ENCODE measurements at places on chromosomes 16 and 17. TPM values are rescaled to one million over a fixed set of nuclear protein-coding genes. Genes with fewer than 3 reads are reported as not detected.
A peak's percentile ranks its signal among the peaks of the same experiment; 100 is the strongest.

DNA sequence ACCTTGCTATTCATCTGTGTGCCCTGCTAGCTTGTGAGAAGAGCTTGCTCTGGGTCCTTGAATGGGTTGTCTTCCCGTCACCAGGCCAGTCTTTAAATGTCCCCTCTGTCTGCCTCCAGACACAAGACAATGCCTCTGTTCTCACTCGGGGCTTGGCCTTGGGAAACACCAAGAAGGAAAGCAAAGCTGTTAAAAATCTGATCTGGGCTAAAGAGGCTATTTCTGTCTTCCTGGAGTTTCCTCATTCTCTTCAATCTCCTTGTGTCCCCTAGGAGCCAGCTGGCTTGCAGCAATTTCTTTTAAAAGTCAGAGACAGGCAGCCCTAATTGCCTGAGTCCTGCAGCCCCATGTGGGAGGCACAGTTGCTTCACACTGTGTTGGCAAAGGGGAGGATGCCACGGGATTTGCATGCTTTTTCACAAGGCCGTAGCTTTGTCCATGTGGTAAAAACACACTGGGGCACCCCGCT, 2.5 kb downstream of the DNAI2 start:
- peaks cover 9% of the 10 kb centered on the region for H3K4me1 ChIP-seq
- peaks cover 15% of the 10 kb centered on the region for H3K27me3 ChIP-seq
- no peak overlapping the region for H3K27ac ChIP-seq
- H3K4me3 ChIP-seq: no peak overlapping the region
- DNase-seq: no peak

- no peaks in the 10 kb centered on the region for H3K36me3 ChIP-seq
- no peaks in the 10 kb centered on the region for H3K27me3 ChIP-seq
- DNase-seq: no peak
- no peak overlapping the region for H3K27ac ChIP-seq
Measured at GRCh38 chr16:16147316-16147999, 75.8 kb downstream of the ABCC6 start.

DNA sequence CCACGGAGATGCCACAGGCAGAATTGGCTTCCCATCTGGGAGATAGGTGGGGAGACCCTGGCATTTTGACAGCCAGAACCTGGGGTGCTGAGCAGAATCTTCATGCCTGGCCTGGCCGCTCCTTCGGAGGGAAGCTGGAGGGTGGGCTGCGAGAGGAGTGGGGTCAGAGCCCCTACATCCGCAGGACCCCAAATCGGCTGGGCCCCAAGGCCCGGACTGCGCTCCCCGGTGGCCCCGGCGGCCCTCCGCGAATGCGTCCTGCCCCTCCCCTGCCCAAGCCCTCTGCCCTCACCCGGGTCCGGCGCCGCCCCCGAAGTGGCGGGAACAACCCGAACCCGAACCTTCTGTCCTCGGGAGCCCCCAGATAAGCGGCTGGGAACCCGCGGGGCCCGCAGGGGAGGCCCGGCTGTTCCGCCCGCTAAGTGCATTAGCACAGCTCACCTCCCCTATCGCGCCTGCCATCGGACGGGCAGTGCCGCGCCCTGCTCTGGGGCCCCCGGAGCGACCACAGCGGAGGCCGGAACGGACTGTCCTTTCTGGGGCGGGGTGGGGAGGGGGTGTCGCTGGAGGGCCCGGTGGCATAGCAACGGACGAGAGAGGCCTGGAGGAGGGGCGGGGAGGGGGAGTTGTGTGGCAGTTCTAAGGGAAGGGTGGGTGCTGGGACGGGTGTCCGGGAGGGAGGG, 850 bp upstream of the PNMT start:
- no peaks in the 10 kb centered on the region for H3K36me3 ChIP-seq
- H3K4me1 ChIP-seq: peaks cover 19% of the 10 kb centered on the region
- peak; percentile 46 for DNase-seq
- H3K4me3 ChIP-seq: peak overlapping the region; percentile 47

Gene MTSS2
- 77.5 TPM for total RNA-seq

DNA sequence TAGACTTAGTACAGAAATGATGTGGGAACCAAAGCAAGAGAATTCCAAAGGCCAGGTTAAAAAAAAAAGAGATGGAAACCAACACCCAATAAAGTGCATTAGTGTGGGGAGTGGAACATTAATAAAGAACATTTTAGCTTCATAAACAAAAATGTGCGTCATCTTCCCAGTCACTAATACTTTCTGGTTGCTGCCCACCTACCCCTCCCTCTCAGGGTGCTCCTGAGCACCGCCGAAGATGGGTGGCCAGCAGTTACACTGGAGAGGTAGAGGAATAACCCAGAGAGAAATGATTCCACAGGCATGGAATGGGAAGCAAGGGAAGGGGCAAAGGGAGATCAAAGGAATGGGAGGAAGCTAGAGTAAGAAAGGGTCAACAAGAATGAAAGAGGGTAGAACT, 6.0 kb upstream of the CHD3 start:
- peak overlapping the region; percentile 63 for H3K27ac ChIP-seq
- H3K4me3 ChIP-seq: no peak overlapping the region
- no peaks in the 10 kb centered on the region for H3K27me3 ChIP-seq
- peaks cover 17% of the 10 kb centered on the region for H3K4me1 ChIP-seq
- DNase-seq: no peak

Gene MEFV
- total RNA-seq: 5.5 TPM

- no peak overlapping the region for H3K4me3 ChIP-seq
- DNase-seq: no peak
- H3K36me3 ChIP-seq: peaks cover 12% of the 10 kb centered on the region
- H3K4me1 ChIP-seq: no peaks in the 10 kb centered on the region
- no peak overlapping the region for H3K27ac ChIP-seq
Measured at GRCh38 chr17:28544402-28545140, 7.9 kb downstream of the UNC119 start.

- H3K36me3 ChIP-seq: no peaks in the 10 kb centered on the region
- no peak overlapping the region for H3K27ac ChIP-seq
- H3K27me3 ChIP-seq: no peaks in the 10 kb centered on the region
- DNase-seq: no peak
Measured at GRCh38 chr17:36849871-36850348, 87.4 kb upstream of the LHX1 start.

- peaks cover 16% of the 10 kb centered on the region for H3K4me1 ChIP-seq
- H3K36me3 ChIP-seq: no peaks in the 10 kb centered on the region
- H3K27me3 ChIP-seq: no peaks in the 10 kb centered on the region
Measured at GRCh38 chr17:45029758-45030423, 21.5 kb downstream of the DCAKD start.

Gene KRT39
- total RNA-seq: not detected

DNA sequence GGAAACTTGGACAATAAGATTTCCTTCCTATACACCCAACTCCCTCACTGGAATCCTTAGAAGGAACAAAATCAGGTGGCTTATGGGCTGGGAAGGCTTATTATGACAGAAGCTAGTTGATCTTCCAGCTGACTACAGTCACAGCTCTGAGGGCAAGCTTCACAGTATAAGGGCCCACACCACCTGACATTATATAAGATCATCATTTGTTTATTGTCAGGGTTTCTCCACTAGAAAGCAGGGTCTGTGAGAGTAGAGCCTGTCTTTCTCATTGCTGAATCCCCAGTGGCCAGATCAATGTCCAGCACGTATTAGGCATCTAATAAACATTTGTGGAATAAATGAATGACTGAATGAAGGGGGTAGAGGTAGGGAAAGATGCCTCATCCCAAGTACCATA, 57.8 kb upstream of the PHOSPHO1 start:
- H3K27me3 ChIP-seq: no peaks in the 10 kb centered on the region
- no peak overlapping the region for H3K27ac ChIP-seq
- H3K36me3 ChIP-seq: no peaks in the 10 kb centered on the region
- no peak for DNase-seq
- no peak overlapping the region for H3K4me3 ChIP-seq

- no peaks in the 10 kb centered on the region for H3K27me3 ChIP-seq
- no peaks in the 10 kb centered on the region for H3K4me1 ChIP-seq
- no peak overlapping the region for H3K27ac ChIP-seq
- no peak for DNase-seq
Measured at GRCh38 chr17:14282726-14283125, 18.2 kb upstream of the HS3ST3B1 start.

DNA sequence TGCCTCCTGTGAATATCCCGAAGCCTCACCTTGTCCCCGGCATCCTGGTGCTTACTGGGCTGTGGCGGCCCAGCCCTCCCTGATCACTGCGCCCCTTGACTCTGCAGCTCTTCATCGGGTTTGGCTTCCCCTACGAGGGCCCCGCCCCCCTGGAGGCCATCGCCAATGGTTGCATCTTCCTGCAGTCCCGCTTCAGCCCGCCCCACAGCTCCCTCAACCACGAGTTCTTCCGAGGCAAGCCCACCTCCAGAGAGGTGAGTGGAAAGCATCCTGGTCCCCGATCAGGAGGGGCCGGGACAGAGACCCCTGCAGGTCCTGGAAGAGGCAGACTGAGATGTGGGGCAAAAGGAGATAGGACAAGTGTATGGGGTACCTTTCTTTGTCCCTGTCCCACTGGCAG, 72.1 kb downstream of the MGAT5B start:
- no peak overlapping the region for H3K27ac ChIP-seq
- DNase-seq: no peak
- H3K36me3 ChIP-seq: no peaks in the 10 kb centered on the region
- H3K27me3 ChIP-seq: no peaks in the 10 kb centered on the region

Gene LITAFD
- total RNA-seq: not detected

Gene RHBDF1
- 9.8 TPM for total RNA-seq

DNA sequence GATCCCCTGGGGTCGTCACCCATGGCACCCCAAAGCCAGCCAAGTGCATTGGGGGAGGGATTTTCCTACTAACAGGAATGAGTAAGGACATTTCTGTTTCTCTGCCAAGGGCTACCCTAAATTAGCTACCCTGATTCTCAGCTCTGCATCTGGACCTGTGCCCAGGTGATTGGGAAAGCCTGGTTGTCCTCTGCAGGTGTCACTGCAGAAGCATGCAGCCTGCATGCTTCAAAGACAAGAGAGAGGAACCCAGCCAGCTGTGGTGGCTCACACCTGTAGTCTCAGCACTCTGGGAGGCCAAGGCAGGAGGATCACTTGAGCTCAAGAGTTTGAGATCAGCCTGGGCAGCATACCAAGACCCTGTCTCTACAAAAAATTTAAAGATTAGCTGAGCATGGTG, 19.6 kb downstream of the BEAN1 start:
- H3K4me1 ChIP-seq: no peaks in the 10 kb centered on the region
- no peaks in the 10 kb centered on the region for H3K27me3 ChIP-seq
- H3K4me3 ChIP-seq: no peak overlapping the region
- H3K27ac ChIP-seq: no peak overlapping the region
- H3K36me3 ChIP-seq: no peaks in the 10 kb centered on the region

- H3K36me3 ChIP-seq: no peaks in the 10 kb centered on the region
- H3K27me3 ChIP-seq: no peaks in the 10 kb centered on the region
- no peak for DNase-seq
- H3K4me1 ChIP-seq: peaks cover 6% of the 10 kb centered on the region
Measured at GRCh38 chr17:35218915-35219314, 24.0 kb upstream of the SLFN5 start.

DNA sequence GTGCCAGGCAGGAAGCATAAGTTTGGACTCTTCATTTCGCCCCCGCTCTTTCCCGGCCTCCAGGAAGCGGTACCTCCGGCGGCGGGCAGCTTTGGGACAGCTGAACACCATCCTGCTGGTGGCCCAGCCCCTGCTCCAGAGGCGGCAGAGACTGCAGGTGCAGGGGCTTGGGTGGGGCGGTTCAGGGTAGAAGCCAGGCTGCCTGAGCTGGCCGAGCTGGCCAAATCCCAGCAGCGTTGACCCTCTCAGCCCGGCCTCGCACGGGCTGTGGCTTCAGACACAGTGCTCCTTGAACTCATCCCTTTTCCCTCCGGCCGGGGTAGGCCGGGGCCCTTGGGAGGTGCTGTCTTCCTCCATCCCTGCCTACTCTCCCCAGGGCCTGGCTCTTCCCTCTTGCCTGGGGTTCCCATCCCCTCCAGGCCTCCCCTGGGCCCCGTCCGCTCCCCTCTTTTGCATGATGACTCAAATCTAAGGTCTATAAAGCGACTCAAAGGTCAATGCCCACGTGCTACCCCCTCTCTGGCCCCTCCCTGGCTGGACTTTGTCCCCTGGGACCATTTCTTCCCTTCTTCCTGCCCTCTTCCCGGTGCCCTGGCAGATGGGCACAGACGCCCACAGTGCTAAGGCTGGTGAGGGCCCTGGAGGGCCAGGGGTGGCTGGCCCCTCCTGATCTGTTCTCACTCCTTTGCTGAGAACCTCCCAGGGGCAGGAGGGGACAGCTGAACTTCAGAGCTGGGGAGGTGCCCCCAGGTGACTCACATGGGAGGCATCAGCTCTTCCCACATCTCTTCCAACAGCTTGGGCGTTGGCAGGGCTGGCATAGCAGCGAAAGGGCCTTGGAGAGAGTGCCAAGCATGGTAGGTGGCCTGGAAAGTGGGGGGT, 22.7 kb downstream of the MYO15B start:
- H3K4me1 ChIP-seq: no peaks in the 10 kb centered on the region
- H3K27me3 ChIP-seq: no peaks in the 10 kb centered on the region
- no peak overlapping the region for H3K27ac ChIP-seq
- no peak overlapping the region for H3K4me3 ChIP-seq

Gene CCDC154
- 0.52 TPM for total RNA-seq

DNA sequence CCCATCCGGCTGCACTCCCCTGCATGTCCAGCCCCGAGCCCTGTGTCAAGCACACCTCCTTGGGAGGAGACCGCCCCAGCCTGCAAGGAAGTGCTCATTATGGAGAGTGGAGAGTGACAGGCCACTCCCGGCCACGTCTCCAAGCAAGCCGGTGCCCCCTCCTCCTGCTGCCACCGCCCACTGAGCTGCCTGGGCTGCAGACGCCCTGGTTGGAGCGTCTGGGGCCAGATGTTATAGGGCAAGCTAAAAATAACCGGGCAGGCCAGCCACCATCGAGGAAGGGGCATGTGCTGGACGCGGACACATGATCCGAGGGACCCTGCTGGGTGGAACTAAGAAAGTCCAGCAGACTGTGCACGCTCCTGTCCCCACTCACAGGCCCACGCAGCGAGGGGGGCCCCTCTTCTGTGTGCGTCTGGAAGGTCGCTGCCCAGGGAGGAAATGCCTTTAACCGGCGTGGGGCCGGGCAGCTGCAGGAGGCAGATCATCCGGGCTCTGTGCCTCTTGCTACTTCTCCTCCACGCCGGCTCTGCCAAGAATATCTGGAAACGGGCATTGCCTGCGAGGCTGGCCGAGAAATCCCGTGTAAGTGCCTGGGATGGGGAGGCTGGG, at the start of gene WFDC1:
TSS of gene WFDC1 (plus strand) at position 348 of the 612 bp plus-strand sequence. CDS start at position 442, 94 bp downstream.
- H3K27ac ChIP-seq: peak within 1 kb of the TSS; percentile 10
- peak; percentile 26 for DNase-seq
- no peaks in the 10 kb centered on the region for H3K36me3 ChIP-seq
- no peaks in the 10 kb centered on the region for H3K27me3 ChIP-seq
- H3K4me3 ChIP-seq: peak within 1 kb of the TSS; percentile 48

- H3K27ac ChIP-seq: no peak overlapping the region
- H3K36me3 ChIP-seq: no peaks in the 10 kb centered on the region
- H3K4me3 ChIP-seq: no peak overlapping the region
- H3K4me1 ChIP-seq: no peaks in the 10 kb centered on the region
Measured at GRCh38 chr16:84378567-84378966, 10.2 kb downstream of the ATP2C2 start.
